ENCODE measurements at places on chromosomes 5 and 9.
A peak's percentile ranks its signal among the peaks of the same experiment; 100 is the strongest.

- no peak for DNase-seq
Observed at GRCh38 chr9:77063645-77064285, 44.3 kb downstream of the FOXB2 start.

DNA sequence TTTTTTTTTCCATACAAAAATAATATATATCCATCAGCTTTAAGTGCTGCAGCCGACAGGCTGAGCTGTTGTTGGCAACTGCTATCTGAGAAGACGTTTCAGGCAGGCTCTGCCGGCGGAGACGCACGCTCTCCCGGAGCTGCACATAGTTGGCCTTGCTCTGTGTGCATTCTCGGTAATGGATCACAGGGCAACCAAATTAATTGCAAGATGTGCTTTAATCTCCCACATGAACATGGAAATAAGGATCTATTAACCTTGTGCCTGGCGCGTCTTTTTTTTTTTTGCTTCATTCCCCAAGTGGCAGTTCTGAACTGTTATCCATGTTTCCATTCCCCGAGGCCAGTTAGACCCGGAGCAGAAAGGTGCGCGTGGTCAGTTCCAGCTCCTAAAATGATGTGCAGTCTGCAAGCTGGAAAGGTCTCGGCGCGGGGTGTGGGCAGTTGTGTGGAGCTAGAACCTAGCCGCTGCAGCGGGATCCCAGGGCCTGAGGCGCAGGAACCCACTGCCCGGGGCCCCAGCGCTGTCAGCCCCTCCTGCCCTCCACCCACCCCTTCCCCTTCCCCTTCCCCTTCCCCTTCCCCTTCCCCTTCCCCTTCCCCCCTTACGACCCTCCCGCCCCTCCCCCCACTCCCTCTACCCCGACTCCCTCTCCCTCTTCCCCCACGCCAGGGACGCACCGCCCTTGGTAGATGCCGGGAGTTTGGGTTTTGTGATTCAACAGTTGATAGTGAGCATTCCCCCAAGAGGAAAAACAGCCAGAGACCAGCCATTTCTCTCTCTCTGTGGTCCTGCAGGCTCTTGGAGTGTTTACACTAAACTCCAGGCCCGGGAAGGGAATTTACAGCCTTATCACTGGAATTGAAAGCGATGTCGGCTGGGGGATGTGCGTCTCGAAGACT lies 137.8 kb downstream of the CEP120 start:
- DNase-seq: no peak

GRCh38 chr5:18314192-18314778 lies 680.0 kb downstream of the TAF11L14 start:
- DNase-seq: peak; percentile 25

DNA sequence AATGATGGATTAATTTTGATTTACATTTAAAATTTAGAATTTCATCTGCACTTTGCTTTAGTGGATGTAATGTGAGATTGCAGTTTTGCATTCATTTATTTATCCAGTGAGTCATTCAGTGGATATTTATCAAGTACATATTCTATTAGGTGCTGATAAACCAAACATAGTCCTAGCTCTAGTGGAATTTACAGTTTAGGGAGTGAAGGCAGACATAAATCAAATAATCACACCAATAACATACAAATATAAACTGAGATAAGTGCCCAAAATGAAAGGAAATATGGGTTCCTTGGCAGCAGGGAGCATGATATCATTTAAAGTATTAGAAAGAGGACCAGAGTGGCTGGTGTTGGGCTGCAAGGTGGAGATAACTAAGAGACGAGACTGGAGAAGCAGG lies 14.7 kb upstream of the NIPBL start:
- no peak for DNase-seq
